ENCODE measurements at places on chromosomes 3 and 15. TPM values are rescaled to one million over a fixed set of nuclear protein-coding genes. Genes with fewer than 3 reads are reported as not detected.

DNA sequence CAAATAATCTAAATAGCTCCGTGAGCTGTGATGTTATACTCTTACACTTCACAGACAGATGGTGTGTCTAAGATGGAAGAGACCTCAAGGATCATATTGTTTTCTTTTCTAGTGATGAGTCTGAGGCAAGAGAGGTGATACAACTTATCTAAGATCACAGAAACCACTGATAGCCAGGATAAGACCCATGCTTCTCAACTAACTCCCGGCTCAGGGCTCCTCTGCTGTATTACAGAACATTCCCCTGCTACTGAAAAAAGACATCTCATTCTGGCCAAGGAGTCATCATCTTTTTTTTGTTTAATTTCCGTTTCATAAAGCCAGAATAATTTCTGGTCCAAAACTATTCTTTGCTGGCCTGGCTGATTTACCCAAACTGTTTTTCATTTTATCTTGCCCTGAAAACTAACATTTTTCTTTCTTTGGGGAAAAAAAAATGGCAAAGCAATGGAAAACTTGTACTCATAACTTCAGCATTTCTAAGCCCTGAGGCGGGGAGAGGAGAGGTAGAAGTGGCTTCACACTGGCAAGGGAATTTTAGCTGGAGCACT, 46.9 kb upstream of the GAP43 start:
- DNase-seq: no peak
- H3K27ac ChIP-seq: no peak overlapping the region
- H3K4me3 ChIP-seq: no peak overlapping the region
- no peaks in the 10 kb centered on the region for H3K36me3 ChIP-seq

DNA sequence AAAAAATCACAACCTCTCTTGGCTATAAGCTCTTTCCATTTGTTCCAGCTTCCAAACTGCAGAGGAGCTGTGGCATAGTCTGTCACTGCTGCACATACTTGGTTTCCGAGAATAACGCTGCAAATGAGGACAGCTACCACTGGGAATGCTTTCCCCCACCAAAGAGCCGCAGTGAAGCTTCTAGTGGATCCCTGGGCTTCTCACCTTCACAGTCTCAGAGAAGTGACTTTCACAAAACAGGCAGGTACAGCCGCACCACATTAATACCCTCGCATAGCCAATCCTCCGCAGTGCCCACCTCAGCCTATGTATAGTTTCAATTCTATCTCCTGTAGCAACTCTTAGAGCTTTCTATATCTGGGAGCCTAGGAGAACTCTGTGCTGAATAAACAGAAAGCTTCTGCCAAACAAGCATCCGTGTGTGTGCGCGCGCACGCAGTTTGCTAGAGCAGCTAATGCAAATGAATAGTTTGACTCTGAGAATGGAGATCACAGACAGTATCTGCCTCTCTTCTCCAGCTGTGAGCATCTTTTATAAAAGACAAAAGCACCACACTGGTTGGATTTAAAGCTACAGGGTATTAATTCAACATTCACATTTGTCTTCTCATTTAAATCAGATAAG, 81.9 kb upstream of the PLXND1 start:
- H3K27ac ChIP-seq: no peak overlapping the region
- no peaks in the 10 kb centered on the region for H3K4me1 ChIP-seq
- H3K36me3 ChIP-seq: no peaks in the 10 kb centered on the region

DNA sequence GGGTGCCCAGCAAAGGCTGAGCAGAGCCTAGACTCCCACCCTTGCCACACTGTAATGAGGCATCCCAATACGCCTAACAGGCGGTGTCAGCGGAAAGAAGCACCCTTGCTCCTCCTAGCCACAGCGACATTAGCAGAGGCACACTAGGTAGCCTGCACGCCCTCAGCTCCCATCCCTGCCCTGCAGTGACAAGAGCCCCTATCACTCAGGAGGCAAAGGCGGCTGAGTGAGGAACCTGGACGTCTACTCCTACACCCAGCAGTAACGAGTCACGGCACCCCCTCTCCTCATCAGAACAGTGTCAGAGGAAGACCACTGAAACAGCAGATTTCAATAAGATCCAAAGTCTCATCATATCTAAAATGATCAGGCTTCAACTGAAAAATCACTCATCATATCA, 12.0 kb upstream of the MAP6D1 start:
- H3K36me3 ChIP-seq: peaks cover 36% of the 10 kb centered on the region
- no peak overlapping the region for H3K27ac ChIP-seq
- H3K4me3 ChIP-seq: no peak overlapping the region
- no peaks in the 10 kb centered on the region for H3K4me1 ChIP-seq

Gene PRR20G
- total RNA-seq: not detected

Gene PLSCR2
- total RNA-seq: 1.4 TPM

Data from kidney (tissue), 22 donors.